Amygdala (tissue), 56 donors: ENCODE measurements at places on chromosomes 3 and 15.

DNA sequence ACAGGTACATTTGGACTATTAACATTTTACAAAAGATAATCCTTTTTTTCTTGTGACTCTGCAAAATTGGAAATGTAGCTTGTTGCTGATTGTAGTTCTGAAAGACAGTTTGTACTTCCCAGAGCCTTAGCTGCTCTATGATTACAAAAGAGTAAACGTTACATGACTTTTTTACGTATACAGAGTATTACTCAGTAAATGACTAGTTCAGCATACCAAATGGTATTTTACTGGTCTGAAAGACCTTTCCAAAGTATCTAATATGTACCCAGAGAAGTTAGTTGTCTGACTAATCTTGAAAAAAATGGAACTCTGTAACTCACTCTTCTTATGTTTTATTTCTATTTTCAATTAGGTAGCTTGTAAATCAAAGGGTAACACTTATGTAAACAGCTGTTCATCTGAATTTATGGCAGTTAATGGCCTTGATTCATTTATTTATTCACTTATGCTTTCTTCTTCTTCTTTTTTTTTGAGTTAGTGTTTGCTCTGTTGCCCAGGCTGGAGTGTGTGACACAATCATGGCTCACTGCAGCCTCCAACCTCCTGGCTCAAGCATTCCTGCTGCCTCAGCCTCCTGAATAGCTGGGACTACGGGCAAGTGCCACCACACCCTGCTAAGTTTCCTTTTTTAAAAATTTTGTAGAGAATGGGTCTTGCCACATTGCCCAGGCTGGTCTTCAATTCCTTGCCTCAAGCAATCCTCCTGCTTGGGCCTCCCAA lies 151.7 kb downstream of the C3orf38 start:
- no peak for DNase-seq

GRCh38 chr15:70947351-70948335 lies 55.0 kb downstream of the LRRC49 start:
- DNase-seq: no peak

DNA sequence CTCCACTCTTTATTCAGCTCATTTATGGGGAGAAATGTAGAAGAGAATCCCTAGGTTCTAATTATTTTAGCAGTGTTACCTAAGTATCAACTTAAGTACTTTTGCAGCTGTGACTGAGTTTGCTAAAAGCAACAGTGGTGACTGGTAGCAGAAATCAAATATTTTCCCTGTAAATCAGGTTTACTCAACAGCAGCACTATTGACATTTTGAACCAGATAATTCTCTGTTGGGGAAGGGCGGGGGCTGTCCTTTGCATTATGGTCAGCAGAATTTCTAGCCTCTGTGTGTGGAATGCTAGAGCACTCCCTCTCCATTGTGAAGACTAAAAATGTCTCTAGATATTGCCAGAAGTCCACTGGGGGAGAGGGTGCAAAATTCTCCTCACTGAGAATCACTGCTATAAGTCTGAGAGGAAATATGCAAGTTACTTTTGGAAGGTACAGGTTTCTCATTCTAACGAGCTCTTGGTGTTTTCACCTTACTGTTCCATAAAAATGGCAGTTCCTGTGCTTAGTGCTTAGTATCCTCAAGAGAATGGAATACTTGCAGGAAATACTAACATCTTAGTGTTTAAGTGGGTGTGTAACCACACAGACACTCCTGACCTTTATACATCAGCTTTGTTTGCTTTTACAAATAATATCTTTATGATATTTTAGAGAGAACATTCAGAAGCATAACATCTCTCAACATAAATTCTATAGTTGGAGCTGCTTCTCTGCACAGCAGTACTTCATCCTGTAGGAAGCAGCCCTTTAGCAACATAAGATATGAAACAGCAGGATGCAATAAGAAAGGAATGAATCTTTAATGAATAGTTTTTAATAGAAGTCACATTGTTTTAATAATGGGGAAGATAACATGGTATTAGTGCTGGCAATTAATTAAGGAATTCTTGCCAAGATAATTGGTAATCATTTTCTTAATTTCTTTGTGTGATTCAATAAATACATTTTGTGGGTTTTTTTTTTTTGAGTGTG lies 246.5 kb upstream of the GOLIM4 start:
- DNase-seq: no peak

GRCh38 chr15:62444104-62445022 lies 279.3 kb upstream of the C2CD4B start:
- DNase-seq: no peak

DNA sequence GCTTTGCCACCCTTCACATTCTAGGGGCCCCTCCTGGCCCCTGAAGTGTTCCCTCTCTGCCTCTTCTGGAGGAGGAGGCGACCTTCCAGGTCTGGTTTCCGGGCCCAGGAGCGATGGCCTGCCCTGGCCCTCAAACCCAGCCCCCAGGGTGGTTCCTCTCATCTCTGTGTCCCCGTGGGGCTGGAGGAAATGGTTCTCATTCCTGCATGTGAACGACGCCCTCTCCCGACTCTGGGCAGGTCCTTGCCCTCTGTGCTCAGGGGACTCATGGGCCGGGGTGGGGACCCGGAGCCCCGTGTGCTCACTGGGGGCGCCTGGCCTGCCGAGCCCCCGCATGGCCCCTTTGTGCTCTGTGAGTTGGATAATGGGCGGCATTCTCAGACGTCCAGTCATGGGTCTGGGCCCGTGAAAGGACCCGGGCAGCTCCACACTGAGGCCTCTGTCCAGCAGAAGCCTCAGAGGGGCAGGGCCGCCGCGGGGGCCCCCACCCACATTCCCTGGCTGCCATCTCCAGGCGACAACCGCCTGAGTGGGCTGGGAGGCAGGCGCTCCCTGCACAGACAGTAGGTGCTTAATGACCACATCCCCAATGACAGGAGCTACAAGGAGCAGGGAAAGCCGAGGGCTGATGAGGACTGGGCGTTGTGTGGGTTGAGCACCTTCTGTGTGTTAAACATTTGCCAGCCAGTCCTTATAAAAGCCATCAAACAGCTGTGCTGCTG lies 5.5 kb upstream of the PLXND1 start:
- DNase-seq: no peak

DNA sequence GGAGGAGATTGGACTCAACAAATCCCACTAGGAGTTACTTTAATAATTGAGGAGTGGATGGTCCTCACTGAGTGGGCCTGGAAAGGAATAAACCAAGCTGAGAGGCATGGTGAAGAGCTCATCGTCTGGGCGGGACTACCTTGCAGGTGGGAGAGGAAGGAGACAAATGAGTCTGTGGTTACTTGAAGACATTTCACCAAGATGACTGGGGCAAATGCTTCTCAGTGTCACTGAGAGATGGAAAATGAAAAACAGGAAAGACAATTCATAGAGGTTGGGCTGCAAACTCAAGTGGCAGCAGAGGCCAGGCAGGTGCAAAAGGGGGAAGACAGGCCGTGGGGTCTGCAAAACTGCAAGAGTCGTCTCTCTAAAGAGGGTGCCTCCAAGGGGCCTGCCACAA lies 1.5 kb upstream of the ARHGAP31 start:
- no peak for DNase-seq

DNA sequence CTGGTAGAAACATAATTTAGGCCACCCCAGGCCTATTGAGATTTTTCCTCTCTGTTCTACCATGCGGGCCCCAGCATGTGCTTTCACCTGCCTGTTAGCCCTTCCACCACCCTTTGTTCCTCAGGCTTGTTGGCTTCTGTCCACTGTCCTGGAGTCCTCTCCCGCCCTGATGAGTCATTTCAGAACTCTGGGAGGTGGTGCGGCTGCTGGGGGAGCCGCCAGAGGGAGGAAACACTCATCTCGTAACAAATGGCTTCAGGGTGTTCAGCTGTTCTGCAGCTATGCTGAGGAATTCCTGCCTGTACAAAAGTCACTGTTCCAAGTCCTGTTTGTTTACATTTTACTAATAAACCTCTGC lies 36.3 kb downstream of the LRTM1 start:
- no peak for DNase-seq

DNA sequence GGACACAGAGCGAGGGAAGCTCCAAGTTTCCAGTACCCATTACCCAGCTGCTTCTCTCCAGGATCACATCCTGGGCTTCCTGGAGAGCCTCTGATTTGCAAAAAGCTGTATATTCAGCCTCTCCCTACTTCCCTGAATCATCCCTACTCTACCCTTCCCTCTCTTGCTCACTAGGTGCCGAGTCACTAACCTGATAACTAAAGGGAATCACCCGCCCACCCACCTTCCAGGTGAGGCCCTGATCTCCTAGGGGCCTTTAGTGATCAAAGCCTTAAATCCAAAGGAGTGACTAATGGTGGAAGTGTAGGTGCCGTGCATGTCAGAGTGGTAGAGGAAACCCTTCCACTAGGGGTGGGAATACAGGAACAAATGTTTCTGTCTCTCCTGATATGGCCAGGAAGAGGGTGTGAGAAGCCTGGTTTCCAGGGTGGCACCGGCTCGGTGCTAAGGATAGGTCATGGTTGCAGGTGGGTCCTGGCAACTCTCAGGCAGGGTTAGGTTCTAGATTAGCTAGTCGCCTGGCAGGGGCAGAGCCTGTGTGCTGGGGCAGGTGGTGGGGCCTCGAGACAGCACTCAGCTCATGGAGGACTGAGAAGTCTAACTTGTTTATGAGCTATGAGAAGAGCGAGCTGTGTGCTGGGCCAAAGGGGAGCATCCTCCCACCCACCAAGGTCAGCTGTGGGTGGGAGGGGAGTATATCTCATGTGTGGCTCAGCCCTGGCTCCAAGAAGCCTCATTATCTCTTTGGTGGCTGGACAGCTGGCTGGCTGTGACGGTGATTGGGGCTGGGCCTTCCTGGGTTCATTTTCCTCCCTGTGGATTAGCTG lies 10.1 kb downstream of the SEMA7A start:
- peak; percentile 39 for DNase-seq

DNA sequence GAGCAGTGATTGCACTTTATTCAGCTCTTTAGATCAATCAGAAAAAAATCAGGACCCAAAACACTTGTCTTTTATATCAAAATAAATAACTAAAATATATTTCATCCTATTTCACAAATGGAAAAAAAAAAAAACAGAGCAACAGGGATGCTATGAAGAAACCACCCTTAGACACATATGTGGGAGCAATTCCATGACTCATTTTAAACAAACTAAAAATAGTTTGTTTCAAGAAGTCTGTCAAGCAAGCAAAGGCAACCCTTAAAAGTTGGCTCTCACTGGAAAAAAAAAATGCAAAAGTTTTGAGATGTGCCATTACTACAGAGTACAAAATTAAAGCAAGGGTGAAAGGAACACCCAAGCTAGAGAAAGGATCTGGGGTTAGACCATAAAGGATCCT lies 5.7 kb downstream of the ATP13A3 start:
- no peak for DNase-seq

- no peak for DNase-seq
Observed at GRCh38 chr3:58837856-58838255, 171.3 kb upstream of the FAM3D start.
